ENCODE measurements at places on chromosomes 4 and X.

DNA sequence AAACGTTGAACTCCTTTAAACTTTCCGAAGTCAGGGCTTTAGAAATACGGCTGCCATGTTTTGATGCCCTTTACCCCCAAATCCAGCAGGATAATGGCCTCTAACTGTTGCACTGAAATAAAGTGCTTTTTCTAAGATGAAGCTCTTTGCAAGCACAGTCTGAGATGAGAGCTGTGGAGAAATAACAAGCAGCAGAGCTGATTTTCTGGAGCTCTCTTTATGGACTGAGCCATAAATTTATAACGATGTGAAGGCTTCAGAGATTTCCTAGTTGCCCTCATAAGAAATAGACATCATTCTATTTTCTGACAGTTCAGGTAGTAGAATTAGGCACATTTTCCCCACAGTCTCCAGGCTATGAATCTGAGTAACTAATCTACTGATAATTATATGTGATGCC, 567.3 kb downstream of the PDHA2 start:
- DNase-seq: no peak

DNA sequence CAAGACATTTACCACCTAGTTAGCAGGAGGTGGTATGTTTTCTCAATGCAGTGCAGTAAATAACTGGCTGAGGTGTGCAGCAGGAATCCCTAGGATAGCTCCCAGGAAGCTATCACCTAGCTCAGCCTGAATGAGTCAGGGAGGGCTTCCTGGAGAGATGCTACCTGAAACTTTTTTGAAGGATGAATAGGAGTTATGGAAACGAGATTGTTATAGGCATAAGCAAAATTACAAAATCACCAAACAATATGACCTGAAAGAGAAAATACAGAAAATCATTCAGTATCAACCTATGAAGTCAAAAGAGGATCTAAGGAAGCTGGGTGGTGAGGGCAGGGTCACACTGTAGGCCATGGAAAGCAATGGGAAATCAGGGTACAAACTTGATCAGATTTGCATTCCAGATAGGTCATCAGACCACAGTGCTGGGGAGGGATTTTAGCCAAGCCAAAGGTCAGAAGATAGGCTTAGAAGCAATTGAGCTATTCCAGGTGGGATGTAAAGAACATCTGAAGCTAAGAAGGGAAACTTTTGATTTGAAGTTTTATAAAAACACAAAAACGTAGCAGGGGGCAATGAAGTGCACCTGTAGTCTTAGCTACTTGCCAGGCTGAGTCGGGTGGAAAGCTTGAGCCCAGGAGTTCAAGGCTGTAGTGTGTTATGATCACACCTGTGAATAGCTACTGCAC, 11.3 kb downstream of the AREG start:
- DNase-seq: no peak

- DNase-seq: no peak
These were observed 21.2 kb downstream of the USP53 start for GRCh38 chr4:119233750-119234149.

- DNase-seq: no peak
These were observed 972.7 kb upstream of the AGA start for GRCh38 chr4:178414881-178415446.

DNA sequence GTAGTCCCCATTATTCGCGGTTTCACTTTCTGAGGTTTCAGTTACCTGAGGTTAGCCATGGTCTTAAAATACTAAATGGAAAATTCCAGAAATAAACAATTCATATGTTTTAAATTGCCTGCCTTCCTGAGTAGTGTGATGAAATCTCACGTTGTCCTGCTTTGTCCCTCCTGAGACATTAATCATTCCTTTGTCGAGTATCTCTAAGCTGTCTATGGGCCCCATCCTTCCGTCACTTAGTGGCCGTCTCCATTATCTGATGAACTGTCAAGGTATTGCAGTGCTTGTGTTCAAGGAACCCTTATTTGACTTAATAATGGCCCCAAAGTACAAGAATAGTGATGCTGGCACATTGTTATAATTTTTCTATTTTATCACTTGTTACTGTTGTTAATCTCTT, 94.8 kb downstream of the ADGRL3 start:
- no peak for DNase-seq

GRCh38 chr4:152015597-152016302, 254.9 kb upstream of the GATB start:
- DNase-seq: no peak

- no peak for DNase-seq
These were observed 115.4 kb upstream of the STK26 start for GRCh38 chrX:131907488-131908314.

DNA sequence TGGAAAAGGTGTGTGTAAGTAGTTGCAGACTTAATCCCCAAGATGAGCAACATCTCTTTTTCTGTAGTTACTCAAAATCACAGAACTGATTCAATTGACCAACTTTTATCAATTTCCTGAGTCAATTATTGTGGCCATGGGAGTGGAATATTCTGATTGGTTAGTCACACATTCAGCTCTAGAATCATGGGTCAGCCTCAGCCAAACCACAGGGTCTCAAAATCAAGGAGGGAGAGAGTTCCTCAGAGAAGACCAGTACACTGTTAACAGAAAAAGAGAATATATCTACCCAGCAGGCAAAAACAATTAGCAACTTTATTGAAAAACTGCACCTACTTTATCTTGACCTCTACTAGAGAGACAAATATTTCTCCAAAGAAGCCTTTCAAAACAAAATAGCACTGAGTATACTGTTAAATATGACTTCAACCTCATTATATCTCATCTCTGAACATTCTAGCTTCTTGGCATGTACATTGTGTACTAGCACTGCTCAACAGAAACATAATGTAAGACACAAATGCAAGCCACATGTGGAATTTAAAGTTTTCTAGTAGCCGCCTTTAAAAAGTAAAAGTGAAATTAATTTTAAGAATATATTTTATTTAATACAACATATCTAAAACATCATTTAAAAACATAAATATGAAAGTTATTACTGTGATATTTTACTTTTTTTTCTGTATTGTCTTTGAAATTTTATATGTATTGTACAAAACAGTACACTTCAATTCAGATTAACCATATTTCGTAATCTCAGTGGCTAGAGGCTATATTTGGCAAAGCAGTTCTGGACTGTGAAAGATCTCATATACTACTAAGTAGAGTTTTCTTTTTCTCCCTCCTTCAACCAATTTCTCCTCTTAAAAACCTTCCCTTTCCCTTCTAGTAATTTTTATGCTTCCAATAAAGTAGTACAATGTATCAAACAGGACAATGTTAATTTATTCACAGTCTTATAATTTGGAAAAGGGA, 11.8 kb upstream of the LCORL start:
- DNase-seq: no peak

DNA sequence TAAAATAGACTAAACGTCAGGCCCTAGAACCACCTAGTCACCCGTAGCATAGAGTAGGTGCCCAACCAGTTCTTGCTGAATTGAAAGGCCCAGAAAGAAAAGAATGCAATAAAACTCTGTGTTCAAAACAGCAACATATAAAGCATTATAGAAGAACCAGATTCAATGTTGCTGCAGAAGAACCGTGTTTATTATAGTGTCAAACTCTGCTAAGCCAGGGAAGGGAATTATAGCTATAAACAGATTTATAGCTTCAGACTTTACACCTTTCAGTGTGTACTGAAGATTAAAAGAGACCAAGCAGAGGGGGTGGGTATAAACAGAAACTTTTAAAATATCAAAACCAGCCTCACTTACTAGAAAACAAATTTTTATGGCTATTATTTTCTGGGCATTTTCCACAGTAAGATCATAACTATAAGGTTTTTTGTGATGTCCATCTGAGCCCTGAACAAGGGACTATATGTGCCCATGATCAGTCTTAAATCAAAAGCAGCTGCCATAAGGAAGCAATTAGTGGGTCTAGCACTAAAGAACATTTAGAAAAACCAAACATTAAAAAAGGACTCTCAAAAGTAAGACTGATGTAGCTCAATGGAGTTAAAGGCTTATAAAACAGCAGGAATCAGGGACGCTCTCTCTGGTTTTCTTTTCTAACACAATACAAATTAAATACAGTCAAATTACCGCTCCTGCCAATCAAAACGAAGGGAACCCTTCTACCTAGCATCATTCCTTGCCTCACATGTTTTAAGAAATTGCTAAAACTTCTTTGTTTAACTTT, 219.7 kb upstream of the ETNPPL start:
- DNase-seq: no peak

- DNase-seq: no peak
These were observed 16.6 kb upstream of the HPGD start for GRCh38 chr4:174538876-174539250.

GRCh38 chr4:39124885-39125599, 57.3 kb upstream of the WDR19 start:
- DNase-seq: no peak

DNA sequence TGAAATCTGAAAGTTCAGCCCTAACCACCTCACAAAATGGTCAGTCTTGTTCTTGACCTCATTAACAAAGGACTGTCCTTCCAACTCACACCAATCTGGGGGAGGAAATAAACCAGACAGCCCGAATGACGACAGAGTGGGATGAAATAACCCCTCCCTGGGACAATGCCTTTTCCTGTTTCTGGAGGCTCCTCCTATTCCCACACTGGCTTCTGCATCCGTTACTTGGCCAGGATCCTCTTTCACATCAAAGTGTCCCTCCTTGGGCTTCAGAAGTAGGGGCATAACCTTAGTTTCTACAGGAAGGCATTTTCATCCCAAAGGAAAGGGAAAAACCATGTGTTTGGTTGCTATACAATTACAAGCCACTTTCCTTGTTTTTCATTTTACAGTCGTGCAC, 59.8 kb upstream of the RPL34 start:
- no peak for DNase-seq

DNA sequence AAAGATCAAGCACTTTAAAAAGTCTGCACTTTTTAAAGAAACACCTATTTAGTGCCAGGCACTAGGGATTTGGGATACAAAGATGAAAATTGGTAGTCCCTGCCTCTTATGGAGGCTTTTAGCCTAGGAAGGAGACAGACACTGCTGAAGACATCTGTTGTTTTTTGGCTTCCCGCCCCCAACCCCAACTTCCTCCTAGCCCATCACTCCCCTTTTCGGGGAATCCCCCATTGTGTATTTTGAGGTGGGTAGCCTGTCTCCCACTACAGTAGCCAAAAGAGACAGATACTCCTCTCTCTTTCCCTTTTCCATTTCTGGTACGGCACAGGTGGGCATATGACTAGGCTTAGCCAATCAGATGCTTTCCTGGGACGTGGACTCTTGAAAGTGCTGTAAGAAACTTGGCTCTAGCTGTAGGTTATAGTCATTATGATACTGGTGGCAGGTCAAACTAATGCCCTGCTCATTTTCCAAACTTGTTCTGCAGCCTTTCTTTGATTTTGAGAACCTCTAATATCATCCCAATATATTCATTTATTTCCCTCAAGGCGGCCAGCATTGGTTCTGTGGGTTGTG, 194.6 kb upstream of the RBPJ start:
- no peak for DNase-seq
